ENCODE measurements at places on chromosomes 5 and 9.

DNA sequence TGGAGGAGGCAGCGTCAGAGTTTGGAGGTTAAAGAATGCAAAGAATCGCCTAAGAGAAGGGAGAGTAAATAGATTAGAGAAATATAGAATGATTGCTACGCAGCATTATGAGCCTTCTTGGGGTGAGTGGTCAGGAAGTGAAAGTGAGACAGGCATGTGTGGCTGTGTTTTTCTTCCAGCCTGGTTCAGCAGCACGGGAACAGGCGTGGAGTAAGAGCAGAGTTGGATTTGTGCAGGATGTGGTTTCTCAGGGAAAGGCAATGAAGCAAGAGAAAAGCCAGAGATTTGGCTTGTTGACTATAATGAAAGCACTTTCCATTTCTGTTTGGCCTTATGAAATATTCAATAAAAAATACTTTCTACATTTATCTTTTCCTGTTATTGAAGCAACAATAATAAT, 34.3 kb upstream of the FRMD3 start:
- H3K4me1 ChIP-seq, result no peaks in the 10 kb centered on the region
- no peak for DNase-seq
- no peak overlapping the region for H3K4me3 ChIP-seq
- no peaks in the 10 kb centered on the region for H3K36me3 ChIP-seq

DNA sequence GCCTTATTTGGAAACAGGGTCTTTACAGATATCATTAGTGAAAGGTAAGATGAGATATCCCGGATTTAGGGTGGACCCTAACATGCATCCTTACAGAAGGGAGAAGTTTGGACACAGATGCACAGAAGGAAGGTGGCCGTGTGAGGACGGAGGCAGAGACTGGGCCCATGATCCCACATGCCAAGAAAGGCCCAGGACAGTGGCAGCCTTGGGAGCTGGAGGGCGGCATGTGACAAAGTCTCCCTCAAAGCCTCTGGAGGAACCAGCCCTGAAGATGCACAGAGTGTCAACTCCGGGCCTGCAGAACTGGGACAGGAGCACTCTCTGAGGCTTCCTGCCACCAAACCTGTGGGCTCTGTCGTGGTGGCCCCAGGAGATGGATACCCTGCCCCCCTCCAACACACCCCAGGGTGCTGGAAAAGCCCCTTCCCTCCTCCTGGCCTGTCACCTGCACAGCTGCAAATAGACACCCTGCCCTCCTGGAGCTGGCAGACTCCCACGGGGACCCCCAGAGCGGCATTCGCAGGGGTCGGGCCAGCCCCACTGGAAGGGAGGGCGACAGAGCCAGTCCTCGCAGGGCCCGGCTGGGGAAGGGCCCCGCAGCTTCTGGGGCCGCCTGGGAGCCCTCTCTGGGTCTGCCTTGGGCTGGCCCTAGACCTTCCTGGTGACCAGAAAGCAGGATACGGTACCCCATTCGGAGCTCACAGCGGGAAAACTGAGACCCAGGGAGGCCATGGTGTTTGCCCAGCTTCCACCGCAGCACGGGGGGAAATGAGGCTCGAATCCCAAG, 7.9 kb downstream of the NACC2 start:
- H3K4me3 ChIP-seq, result no peak overlapping the region
- peaks cover 46% of the 10 kb centered on the region for H3K4me1 ChIP-seq
- H3K27me3 ChIP-seq, result no peaks in the 10 kb centered on the region
- H3K36me3 ChIP-seq, result no peaks in the 10 kb centered on the region

- H3K27ac ChIP-seq, result no peak overlapping the region
- H3K36me3 ChIP-seq, result peaks cover 5% of the 10 kb centered on the region
- H3K4me3 ChIP-seq, result no peak overlapping the region
- H3K27me3 ChIP-seq, result peaks cover 15% of the 10 kb centered on the region
- DNase-seq, result no peak
These were observed 108.7 kb upstream of the PHYKPL start for GRCh38 chr5:178341091-178341850.

- no peak overlapping the region for H3K4me3 ChIP-seq
- H3K4me1 ChIP-seq, result no peaks in the 10 kb centered on the region
- DNase-seq, result no peak
- H3K36me3 ChIP-seq, result no peaks in the 10 kb centered on the region
- H3K27me3 ChIP-seq, result no peaks in the 10 kb centered on the region
These were observed 71.0 kb downstream of the FER start for GRCh38 chr5:108818613-108819272.

GRCh38 chr5:179767496-179768100, 26.2 kb upstream of the LTC4S start:
- no peak overlapping the region for H3K4me3 ChIP-seq
- DNase-seq, result no peak
- H3K36me3 ChIP-seq, result peaks cover 56% of the 10 kb centered on the region
- H3K4me1 ChIP-seq, result peaks cover 20% of the 10 kb centered on the region

GRCh38 chr5:83967417-83967816, 246.8 kb upstream of the HAPLN1 start:
- no peak overlapping the region for H3K27ac ChIP-seq
- no peaks in the 10 kb centered on the region for H3K36me3 ChIP-seq
- peaks cover 22% of the 10 kb centered on the region for H3K4me1 ChIP-seq
- DNase-seq, result no peak
- H3K27me3 ChIP-seq, result no peaks in the 10 kb centered on the region
- no peak overlapping the region for H3K4me3 ChIP-seq

- peaks cover 6% of the 10 kb centered on the region for H3K27me3 ChIP-seq
- no peak for DNase-seq
- peak overlapping the region; percentile 21 for H3K27ac ChIP-seq
These were observed 39.1 kb downstream of the RETREG1 start for GRCh38 chr5:16577677-16578076.

All from nephron progenitor cell (in vitro differentiated cells).